Activated CD8-positive, alpha-beta memory T cell treated with anti-CD3 and anti-CD28 coated beads, Interleukin-2, amount 50 U/mL, for 4 hours (primary cell): ENCODE measurements at places on chromosomes 11 and 22.
A peak's percentile ranks its signal among the peaks of the same experiment; 100 is the strongest.

DNA sequence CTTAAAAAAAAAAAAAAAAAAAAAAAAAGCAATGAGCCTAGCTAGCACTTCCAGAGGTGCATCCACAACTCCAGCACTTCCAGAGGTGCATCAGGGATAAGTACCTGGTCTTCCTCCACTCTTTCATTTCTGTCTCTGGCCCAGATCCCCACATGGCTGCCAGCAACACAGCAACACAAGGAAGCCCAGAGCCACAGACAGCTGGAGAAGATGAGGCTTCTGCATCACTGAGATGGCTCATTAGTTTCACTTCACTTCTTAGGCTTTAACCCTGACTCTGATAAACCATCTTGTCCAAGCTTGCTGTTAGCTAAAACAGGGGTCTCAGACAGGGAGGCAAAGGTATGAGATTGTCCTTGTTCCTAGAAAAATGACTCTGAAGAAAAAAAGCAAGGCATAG lies 35.6 kb downstream of the PC start:
- DNase-seq, result no peak

- no peak for DNase-seq
Measured at GRCh38 chr22:34015642-34016041, 95.4 kb upstream of the LARGE1 start.

DNA sequence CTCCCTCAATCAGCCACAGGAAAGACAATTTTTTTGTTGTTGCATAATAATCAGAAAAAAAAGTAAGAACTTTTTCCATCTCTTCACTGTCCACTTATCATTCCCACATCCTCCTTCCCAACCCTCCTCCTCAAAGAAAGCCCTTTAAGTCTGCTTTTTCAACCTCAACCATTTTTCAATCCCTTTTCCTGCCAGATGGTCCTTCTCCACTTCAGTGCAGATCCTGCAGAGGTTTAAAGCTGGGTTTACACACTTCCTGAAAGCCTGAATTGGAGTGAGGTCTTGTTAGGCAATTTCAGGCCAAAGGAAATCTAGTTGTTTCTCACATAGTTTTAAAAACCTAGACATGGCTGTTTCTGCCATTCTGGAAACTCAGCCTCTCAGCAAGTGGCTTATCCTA lies 78.3 kb downstream of the RPL27A start:
- DNase-seq, result no peak

- DNase-seq, result no peak
Measured at GRCh38 chr11:19670030-19670791, 42.4 kb upstream of the NAV2 start.

GRCh38 chr11:21949763-21950413 lies 243.0 kb upstream of the ANO5 start:
- DNase-seq, result no peak

DNA sequence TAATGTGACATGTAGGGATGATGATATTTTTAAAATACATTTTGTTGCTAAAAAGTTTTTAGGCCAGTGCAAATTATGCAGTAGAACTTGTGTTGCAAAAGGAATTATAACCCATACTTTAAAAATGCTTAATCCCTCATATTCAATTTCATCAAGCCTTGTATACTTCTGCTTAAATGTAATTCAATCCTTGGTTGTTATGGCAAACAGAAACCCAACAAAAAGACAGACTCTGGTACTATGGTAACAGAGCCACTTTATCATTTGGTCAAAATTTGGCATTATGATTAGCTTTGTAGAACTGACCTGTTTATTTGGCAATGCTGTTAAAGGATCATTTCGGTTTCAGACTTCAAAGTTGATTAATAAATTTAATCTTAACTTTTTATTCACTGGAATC lies 284.8 kb downstream of the TMEM135 start:
- DNase-seq, result no peak

- no peak for DNase-seq
Measured at GRCh38 chr11:94885581-94885980, 87.8 kb downstream of the CWC15 start.

- DNase-seq, result no peak
Measured at GRCh38 chr11:44006917-44007361, 40.8 kb upstream of the ACCSL start.

GRCh38 chr11:75277991-75278790 lies 37.6 kb downstream of the TPBGL start:
- DNase-seq, result peak; percentile 9

DNA sequence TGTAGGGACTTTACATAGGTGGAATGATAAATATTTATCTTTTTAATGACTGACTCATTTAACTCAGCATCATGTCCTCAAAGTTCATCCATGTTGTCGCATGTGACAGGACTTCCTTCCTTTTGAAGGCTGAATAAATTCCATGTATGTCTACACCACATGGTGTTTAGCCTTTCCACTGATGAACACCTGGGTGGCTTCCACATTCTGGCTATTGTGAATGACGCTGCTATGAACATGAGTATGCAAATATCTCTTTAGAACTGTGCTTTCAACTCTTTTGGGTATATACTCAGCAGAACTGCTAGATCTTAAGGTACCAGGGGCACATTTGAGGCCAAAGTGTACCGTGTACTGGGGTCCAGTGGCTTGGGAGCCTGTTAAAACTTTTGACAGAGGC lies 24.1 kb downstream of the LARGE1 start:
- DNase-seq, result no peak

GRCh38 chr22:19873960-19874306 lies 19.3 kb upstream of the GNB1L start:
- DNase-seq, result no peak

DNA sequence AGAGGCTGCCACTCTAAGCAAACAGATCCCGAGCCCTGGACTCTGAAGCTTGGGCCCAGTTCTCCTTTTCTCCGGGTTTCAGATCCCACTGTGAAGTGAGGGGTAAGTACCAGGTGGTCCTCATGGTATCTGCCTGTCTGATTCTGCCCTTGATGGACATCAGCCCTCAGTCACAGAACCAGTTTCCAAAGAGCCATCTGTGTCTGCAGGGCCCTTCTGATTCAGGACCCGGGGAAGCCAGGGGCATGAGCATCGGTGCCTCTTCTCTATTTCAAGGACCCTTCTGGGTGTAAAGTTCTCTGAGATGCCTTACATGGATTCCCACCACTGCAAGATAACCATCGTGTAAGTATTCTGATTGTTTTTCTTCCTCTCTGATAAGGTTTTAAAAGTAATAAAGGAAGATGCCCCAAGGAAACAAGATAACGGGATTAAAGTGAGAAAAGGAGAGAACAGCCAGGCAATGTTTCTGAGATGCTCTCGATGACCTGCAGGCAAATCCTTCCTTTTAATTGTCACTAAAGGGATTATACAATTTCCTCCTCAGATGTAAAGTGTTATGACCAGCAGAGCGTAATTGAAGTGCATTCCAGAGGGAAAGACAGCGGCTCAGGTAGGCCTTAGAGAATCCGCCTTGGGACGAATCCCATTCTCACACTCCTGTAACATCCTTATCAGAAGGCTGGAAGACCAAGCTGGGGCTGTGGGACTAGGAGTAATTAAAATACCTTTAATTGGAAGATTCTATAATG lies 924.3 kb downstream of the TBC1D22A start:
- no peak for DNase-seq

- no peak for DNase-seq
Measured at GRCh38 chr11:69204246-69204940, 48.7 kb downstream of the SMIM38 start.

DNA sequence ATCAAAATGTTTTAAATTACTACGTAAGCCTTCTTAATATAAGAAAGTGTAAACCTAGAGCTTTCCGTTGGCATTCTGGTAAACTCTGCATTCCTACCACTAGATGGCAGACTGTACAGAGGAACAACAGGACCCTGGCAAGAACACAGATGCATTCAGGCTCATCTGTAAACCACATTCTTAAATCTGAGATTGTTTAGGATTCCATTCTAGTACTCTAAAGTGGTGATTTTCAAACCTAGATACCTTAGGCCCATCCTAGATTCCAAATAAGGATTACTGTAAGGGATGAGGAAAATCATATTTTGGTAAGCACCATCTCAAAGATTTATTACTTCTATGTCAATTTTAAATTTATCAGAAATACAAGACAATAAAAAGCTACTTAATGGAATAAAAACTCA lies 26.9 kb downstream of the PICALM start:
- no peak for DNase-seq

- DNase-seq, result no peak
Measured at GRCh38 chr11:44191322-44192016, 96.0 kb downstream of the EXT2 start.

DNA sequence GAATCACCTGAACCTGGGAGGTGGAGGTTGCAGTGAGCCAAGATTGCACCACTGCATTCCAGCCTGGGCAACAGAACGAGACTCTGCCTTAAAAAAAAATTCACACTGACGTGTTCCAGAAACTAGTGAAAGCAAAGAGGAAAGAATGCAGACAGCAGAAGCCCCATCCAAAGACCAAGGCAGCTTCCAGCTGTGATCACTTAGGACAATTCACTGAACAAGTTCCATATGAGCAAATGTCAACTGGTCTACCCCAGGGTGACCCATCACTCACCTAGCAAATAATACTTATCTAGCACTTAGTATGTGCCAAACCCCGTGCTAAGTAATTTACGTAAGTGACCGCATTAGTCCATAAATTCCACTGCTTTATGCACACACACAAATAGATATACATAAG lies 138.9 kb downstream of the LARGE1 start:
- DNase-seq, result no peak

- DNase-seq, result no peak
Measured at GRCh38 chr11:91946397-91946951, 278.1 kb upstream of the FAT3 start.

GRCh38 chr22:29369460-29369859 lies 18.9 kb downstream of the AP1B1 start:
- DNase-seq, result no peak
